ENCODE measurements at places on chromosomes 2 and 18.

GRCh38 chr2:62627667-62628066 lies 77.8 kb upstream of the EHBP1 start:
- DNase-seq = no peak

- DNase-seq = no peak
These were observed 127.8 kb downstream of the TPO start for GRCh38 chr2:1541040-1541439.

GRCh38 chr18:3104190-3105054 lies 91.5 kb upstream of the LPIN2 start:
- no peak for DNase-seq

GRCh38 chr2:220162320-220162719 lies 534.9 kb downstream of the SLC4A3 start:
- DNase-seq = no peak

DNA sequence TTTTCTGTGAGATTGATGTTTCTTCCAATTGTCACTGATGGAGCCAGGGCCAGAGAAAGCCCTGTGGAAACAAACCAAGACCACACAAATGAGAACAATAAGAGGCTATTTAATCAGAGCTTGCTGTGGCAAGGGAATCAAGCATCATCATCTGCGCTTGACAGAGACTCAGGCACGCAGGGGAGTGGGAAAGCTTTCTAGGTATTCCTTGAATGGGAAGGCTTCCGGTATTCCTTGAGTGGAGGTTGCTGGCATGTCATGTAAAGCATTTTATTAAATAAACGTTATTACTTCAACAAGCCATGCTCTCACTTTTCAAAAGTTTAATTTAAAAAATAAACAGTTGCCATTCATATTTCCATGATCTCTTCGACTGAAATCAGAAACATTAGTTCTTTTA lies 194.6 kb upstream of the SYT4 start:
- no peak for DNase-seq

DNA sequence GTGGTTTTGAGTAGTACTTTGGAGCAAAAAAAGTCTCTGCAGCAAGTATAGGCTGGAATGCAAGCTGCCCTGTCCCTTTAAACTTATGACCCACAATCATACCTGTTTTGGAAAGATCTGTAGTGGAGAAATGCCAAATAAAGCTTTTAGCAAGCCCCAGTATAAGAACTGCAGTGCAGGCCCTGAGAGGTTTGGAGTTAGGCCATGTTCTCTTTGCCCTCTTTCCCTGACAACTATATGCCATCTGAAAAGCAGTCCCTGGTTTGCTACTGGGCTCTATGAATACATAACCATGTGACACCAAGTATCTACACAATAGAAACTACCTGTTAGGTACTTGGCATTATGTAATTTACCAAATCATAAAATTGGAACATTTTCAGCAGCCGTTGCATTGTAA lies 267.4 kb upstream of the HNMT start:
- DNase-seq = no peak

DNA sequence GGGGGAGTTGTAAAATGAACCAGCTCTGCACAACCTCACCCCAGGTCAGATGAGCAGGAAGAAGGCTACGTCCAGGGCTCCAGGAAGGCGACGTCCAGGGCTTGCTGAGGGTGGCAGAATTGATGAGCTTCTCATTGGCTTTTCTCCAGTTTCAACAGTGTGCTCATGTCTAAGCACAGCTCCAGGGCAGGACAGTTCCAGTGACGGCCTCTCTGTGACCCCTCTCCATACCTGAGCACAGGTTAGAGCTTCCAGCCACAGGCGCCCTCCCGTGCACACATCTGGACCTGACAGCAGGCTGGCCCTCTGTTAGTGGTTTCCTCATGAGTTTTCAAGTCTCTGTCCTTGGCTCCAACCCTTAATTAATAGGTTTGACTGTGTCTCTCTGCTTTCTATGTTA lies 327.6 kb downstream of the ZNF516 start:
- DNase-seq = no peak

- DNase-seq = no peak
These were observed 61.1 kb upstream of the IGFBP5 start for GRCh38 chr2:216756435-216756834.

DNA sequence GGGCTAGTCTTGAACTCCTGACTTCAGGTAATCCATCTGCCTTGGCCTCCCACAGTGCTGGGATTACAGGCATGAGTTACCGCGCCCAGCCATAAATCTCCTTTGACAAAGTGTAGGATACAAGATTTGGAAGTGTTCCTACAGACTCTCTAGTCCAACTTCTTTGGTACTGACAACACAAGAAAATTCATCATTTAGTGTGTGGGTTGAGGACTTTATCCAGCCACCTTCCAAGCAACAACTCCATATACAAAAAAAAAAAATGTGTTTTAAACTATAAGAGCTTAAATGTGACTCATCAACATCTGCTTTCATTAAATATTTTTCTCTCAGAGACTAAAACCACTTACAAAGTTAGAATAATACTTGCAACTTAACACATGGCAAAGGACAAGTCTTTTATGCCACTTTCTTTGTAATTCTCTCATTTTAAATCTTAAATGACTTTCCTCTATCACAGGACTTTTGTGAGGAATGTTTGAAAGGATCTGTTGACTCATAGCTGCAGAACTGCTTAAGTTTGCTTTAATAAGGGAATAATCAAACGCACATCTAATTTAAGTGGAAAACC lies 46.2 kb upstream of the ITGAV start:
- DNase-seq = no peak

- no peak for DNase-seq
These were observed 599.4 kb downstream of the XIRP2 start for GRCh38 chr2:167487728-167488127.
